ENCODE measurements at places on chromosomes 2 and 18. TPM values are rescaled to one million over a fixed set of nuclear protein-coding genes. Genes with fewer than 3 reads are reported as not detected.

Gene RGPD4
- total RNA-seq = not detected

Gene UGT1A1
- total RNA-seq = not detected

Gene SP5
- not detected for total RNA-seq

Gene SERPINB3
- not detected for total RNA-seq

Gene IL1RN
- 0.61 TPM for total RNA-seq

Gene DNAJC27
- total RNA-seq = 3.9 TPM

Gene SP110
- 19.1 TPM for total RNA-seq

Gene CXCR1
- total RNA-seq = not detected

Gene ST6GAL2
- 1.6 TPM for total RNA-seq

Gene MEP1B
- not detected for total RNA-seq

Gene MTERF4
- 29.0 TPM for total RNA-seq

Gene TEX51
- not detected for total RNA-seq

Gene EPHA4
- total RNA-seq = 37.8 TPM

Gene RGPD3
- total RNA-seq = 0.49 TPM

Gene GTF2A1L
- 1.2 TPM for total RNA-seq

Gene GCA
- 5.7 TPM for total RNA-seq

Gene TCF23
- not detected for total RNA-seq

Gene MRPL44
- total RNA-seq = 25.4 TPM

Gene OSBPL6
- 5.5 TPM for total RNA-seq

Gene TNP1
- total RNA-seq = not detected

Gene CD8B
- total RNA-seq = not detected

Gene SGPP2
- total RNA-seq = 0.12 TPM

Gene ALPP
- not detected for total RNA-seq

Gene MFSD2B
- 0.12 TPM for total RNA-seq

Gene DSC2
- 0.12 TPM for total RNA-seq

Gene FBLN7
- total RNA-seq = 1.3 TPM

Gene UPP2
- not detected for total RNA-seq

Gene EFEMP1
- 364 TPM for total RNA-seq

Gene SLC8A1
- 36.2 TPM for total RNA-seq

Gene ALPI
- not detected for total RNA-seq

Gene VWC2L
- total RNA-seq = not detected

Gene DPP10
- not detected for total RNA-seq

Gene SERPINB4
- total RNA-seq = not detected

Gene DSG1
- not detected for total RNA-seq

Gene CAPN13
- total RNA-seq = not detected

Gene CD8A
- total RNA-seq = not detected

Gene CRYBA2
- total RNA-seq = not detected

Gene SPDYA
- total RNA-seq = 0.24 TPM

Gene SAG
- not detected for total RNA-seq
